ENCODE measurements at places on chromosomes 16 and 17.

DNA sequence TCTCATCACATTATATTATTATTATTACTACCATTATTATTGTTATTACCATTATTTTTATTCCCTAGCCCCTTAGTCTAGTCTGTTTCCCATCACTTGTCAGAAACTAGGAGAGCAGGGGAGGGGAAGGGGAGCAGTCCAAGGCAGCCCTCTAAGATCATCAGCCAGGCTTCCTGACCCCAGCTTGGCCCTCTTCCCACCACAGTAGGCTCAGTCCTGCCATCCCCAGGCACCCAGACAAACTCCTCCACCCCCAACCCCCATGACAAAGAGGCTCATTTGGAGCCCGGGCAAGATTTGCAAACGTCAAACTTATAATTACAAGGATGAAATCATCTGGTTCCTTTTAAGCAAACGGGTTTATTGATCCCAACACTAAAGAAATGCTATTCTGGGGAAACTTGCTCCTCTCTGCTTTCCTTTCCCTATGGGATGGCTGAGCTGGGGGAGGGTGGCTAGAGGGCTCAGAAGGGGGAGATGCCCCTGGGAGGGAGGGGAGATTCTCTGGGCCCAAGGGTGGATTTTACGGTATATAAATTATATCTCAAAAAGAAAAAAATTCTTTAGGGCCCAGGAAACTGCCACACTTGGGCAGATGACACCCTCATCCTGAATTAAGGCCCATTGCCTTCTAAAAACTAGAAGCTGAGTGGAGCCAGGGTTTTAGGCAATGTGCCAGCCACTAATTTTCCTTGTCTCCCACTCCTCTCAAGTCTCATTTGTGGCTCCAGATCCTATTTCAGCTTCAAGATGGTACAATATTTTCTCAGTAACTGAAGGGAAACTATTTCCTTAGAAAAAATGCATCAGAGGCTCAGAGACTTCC lies 4.4 kb upstream of the CBFB start:
- no peak for DNase-seq

DNA sequence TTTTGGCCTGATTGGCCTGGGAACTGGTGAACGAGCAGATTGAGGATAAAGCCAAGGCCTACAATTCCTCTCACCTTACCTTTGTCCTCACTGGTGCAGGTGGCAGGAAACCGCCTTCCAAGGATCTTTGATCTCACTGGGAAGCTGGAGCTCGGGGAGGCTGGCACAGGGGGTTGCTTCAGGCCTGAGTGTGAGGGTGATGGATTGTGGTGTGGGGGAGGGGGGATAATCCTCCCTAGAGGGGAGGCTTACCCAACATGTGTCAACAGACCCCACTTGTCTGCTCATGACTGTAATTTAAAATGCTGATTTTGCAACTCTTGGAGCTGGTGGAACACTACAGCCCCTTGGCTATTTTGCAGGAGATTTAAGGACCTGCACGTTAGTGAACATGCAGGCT lies 4.5 kb upstream of the RMI2 start:
- no peak for DNase-seq

DNA sequence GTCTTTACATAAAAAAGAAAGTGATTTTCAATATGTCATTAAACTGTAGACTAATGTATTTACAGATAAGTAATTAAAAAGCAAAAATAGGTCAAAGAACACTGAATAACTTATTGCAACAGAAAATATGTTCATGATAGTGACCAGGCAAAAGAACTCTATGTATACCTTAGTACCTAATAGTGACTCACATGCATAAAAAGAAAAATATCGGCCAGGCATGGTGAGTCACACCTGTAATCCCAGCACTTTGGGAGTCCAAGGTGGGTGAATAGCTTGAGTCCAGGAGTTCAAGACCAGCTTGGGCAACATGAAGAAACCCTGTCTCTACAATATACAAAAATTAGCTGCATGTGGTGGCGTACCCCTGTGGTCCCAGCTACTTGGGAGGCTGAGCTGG lies 33.0 kb upstream of the TOM1L1 start:
- no peak for DNase-seq

- peak; percentile 76 for DNase-seq
Observed at GRCh38 chr17:60941028-60941427, 263.4 kb downstream of the BCAS3 start.

GRCh38 chr16:8716592-8716991 lies 42.2 kb downstream of the ABAT start:
- no peak for DNase-seq

GRCh38 chr17:62160816-62161215 lies 95.7 kb upstream of the MED13 start:
- DNase-seq = no peak

DNA sequence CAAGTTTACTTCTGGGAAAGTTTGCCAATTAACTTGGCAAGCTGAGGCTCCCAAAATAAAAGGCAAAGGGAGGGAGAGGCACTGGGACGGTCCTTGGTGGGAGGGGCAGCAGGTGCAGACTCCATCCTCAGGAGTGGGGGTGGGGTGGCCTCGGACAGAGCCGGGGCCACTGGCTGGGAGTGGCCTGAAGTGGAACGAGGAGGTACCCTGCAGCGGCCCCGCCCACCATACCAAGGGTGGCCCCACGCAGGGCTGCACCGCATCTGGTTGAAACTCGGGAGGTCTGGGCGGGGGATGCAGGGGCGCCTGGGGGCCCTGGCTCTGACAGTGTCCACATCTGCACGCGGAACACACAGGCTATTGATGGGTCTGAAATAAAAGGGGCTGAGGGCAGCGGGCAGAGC lies 42.4 kb upstream of the SLC38A10 start:
- DNase-seq = no peak

- DNase-seq = no peak
Observed at GRCh38 chr17:82345151-82345976, 11.8 kb upstream of the SECTM1 start.

DNA sequence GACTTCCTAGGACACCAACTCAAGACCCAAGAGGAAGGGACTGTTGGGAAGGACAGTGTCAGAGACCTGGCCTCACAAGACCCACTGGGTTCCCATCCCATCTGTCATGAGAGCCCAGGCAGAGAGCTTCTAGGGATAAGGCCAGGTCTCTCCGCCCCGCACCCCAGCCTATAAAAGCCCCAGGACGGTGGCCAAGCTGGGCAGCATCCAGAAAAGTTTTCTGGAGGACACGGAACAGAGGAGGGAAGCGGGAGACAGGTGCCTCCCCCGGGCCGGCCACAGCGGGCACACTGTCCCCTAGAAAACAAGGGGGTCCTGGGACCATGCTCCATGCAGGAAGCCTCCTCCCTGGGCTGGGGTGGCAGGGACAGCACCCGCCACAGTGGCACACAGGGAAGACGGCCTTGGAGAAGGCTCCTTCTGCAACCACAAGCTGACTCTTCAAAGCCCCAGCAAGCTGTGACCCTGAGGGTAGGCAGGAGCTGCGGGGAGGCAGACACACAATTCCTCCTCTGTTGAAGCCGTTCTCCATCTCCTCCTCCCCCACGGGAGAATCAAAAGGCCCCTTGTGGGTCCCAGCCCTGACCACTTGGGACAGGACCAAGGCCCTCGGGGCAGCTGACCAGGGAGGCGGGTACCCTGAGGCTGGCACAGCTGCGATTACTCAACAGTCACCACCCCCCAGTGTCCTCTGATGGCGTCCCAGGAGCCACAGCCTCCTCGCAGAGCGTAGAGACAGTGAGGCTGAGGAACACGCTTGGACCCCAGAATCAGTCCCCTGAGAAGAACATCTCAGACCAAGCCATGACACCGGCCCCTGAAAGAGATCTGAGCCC lies 26.1 kb downstream of the TRPV3 start:
- no peak for DNase-seq

DNA sequence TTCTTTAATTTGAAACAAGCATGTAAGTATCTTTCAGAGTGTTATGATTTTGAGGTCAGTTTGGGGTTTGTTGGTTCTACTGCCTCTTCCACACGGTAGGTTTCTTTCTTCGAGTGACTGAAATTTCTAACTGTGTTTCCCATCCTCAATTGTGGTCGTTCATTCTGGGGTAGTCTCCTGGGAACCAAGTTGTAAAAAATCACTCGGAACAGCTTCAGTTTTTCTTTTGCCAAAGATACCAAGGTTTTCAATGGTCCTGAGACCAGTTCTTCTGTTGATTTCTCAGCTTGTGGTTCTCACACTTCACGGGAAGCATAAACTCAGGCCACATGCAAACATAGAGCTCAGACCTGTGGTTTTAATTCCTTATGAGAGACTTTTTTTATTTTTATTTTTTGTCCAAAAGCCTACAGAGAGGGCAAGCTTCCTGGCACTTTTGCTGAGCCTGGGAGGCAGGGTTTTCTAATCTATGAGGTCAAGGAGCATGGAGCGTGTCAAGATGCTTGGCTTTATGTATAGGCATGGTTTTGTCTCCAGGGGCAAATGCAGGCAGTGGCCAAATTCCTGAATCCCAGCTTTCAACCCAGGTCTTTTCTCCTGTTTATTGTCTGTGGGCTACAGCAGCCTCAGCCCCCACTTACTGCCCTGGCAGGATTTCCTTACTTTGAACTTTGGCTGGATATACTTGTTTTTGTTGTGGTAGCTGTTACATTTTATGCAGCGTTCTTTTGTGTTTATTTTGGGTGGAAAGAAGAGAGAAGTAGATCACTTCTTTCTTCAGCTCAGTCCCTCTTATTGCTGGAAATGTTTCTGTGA lies 32.9 kb downstream of the HS3ST3A1 start:
- peak; percentile 30 for DNase-seq

DNA sequence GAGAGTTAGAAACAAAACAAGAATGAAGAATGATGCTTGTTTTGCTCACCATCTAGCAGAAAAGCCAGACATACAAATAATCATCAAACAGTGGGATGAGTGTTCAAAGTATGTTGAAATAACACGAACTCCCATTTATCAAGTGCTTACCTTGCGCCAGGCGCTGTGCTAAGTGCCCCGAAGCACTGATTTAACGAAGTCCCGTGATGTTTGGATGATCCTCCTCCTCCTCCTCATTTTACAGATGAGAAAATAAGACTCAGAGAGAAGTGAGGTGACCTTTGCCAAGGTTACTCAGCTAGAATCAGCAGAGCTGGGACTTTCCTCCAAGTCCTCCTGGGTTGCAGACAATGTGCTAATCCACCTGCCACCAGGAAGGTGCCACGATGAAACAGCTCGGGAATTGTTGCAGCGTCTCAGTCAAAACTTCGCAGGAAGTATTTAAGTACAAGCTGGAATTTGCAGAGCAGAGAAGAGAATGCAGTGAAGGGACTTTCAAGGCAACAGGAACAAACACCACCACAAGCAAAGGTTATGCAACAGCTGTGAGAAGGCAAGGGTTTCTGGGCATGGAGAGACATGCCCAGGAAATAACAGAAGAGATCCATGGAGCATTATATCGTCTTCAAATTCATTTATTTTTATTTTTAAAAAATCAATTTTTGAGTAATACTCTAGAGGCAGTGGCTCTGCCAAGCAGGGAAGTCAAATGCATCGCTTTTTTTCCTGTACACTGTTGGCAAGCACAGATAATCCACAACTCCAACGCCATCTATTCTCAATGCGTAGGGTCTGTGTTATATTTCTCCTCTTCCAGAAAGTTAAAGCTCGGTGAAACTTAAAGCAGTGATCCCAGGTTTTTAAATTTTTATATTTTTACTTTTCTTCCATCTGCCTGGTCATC lies 11.1 kb downstream of the PRCD start:
- DNase-seq = no peak

DNA sequence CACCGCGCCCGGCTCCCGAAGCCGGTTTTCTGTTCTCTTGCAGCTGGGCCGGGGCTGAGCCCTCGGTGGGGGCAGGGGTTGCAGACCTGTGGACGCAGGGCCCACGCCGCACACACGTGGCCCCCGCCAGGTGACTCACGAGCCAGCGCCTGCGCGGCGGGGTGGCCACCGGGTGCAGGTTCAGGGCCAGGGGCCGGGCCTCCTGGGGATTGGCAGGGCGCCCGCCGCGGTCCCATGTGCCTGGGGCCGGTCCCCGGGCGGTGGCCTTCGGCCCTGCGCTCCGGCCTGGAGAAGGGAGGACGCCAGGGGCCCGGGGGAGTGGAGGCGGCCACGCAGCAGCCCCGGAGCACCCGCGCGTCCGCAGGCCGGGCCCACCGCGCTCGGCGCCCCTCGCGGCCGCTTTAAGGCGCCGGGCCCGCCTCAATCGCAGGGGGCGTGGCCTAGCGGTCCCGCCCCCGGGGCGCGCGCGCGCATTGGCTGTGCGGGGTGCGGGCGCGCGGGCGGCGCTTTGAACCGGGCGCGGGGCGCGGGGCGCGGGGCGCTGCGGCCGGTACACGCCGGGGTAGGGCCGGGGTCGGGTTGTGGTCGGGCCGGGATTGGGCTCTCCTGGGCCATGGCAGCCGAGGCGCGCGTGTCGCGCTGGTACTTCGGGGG lies at the start of gene SLC25A10:
TSS of gene SLC25A10 (plus strand) at position 471 of the 654 bp plus-strand sequence. CDS start at position 614, 143 bp downstream.
- peak; percentile 72 for DNase-seq

DNA sequence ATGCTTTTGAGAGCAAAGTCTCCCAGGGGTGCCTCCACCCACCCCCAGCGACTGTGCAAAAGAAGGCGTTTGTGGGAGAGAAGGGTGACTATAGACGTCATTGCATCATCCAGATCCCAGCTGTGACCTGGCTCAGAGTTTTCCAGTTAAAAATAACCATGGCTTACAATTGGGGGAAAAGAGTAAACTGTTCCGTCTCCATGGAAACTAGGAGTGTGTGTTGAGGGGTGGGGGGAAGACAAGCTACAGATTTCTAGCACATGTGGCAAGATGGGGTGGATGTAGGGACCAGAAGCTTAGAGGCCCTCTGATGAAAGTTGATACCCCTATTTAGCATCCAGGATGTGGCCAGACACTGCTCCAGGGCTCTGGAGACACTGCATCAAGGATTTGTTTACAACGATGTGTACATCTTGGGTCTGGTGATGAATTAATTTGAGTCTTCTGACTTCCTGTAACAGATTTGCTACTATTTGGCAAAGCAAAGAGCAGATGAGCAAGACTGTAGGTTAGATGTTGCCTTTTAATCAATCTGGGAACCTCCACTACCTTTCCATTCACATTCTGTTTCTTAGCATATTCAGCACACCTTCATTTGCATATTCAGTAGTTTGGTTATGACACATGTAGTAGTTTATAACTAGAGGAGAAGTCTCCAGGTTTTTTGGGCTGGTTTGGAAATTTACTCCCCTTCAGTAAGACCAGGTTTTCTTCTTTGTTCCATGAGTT lies 6.2 kb upstream of the DUSP14 start:
- peak; percentile 69 for DNase-seq

DNA sequence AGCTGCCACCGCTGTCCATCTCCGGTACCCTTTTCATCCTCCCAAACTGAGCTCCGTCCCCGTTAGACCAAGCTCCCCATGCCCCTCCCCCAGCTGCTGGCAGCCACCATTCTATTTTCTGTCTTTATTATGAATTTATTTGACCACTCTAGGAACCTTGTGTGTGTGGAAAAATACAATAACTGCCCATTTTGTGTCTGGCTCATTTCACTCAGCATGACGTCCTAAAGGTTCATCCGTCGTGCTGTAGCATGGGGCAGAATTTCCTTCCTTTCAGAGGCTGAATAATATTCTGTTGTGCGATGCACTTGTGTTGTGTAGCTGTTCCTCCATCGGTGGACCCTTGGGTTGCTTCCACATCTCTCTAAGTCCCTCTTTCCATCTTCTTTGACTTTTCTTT lies 263.1 kb downstream of the SEC14L1 start:
- no peak for DNase-seq

- DNase-seq = no peak
Observed at GRCh38 chr17:67322042-67322787, 44.2 kb downstream of the PSMD12 start.

GRCh38 chr16:19967561-19967960 lies 82.9 kb upstream of the GPRC5B start:
- no peak for DNase-seq

- no peak for DNase-seq
Observed at GRCh38 chr16:30076276-30076791, 540 bp downstream of the PPP4C start.

GRCh38 chr17:35404360-35404759 lies 27.9 kb downstream of the SLFN12 start:
- DNase-seq = no peak

Data from fibroblast of skin of back (primary cell).